Kidney epithelial cell (primary cell): ENCODE measurements at places on chromosomes 3 and 15. TPM values are rescaled to one million over a fixed set of nuclear protein-coding genes. Genes with fewer than 3 reads are reported as not detected.

DNA sequence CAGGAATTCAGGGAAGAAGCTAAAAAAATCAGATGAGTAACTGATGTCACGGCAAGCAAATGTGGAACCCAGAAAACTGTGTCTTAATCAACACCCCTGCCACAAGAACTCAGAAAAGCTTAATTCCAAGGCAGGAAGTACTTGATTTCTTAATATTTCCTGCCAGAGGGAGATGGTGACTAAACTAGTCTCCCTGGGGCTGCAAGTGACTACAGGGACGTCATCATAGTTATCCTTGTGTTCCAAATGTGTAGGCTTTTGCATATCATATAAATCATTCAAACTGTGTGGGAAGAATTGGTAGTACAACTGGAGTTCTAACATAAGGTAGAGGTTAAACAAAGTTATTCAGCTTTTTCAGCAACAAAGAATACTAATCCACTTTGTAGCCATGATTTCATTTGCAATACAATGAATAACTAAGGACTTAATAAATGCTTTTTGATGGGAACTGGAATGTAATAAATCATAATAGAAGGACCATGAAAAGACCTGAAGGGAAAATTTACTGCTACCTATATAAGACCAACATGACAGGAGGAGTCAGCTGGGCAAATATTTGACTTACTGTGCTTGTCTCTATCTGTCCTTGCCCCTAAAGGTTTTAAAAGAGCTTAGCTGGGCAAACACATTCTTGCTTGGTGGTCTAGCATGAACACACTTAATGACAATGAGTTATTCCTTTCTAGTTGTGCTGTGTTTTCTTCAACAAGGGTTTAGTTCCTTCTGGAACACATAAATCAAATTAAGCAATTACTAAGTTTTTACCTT is 76.0 kb upstream of the NECTIN3 start:
- no peak for DNase-seq

DNA sequence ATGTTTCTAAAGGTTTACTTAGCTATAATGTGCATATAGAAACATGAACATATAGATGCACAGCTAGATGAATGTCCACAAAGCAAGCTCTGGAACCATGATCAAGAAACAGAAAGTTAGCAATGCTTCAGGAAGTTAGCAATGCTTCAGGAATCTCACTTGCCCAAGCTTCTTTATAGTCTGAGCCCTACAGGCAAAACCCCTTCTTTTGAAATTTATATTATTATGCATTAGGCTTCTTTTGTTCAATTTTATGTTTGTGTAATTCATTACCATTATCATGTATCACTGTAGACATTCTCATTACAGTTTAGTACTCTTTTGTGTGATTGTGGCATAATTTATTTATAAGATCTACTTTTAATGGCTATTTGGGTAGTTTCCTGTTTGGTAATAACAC is 286.4 kb upstream of the BCHE start:
- peak; percentile 14 for DNase-seq

- no peak for DNase-seq
These were observed 4.8 kb downstream of the MESD start for GRCh38 chr15:80984856-80985255.

GRCh38 chr3:183085634-183086390 is 13.5 kb downstream of the MCCC1 start:
- DNase-seq, result no peak

DNA sequence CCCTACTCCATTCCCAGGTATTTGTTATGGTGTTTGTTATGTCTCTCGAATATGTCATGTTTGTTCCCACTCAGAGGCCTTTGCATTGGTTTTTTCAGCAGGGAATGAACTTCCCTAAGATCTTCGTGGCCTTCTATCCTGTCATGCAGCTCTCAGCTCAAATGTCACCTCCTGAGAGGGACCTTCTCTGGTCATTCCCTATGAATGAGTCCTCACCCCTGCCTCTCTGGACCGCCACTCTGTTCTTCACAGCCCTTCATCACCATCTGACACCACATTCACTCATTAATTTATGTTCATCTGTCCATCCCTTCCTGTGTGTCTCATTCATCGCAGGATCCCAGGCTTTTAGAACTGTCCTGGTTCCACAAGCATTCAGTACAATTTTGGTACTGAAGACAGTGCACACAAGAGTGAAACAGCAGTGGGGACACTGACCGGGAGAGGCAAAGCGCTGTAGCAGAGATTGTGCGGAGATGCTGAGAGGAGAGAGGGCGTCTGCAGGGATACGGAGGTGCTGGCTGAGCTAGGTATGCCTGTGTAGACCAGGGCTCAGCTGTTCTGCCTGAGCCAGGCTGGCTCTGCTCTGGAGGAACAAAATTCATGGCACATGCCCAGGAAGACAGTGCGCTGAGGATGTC is 132.3 kb downstream of the CHCHD6 start:
- no peak for DNase-seq

- DNase-seq, result no peak
These were observed 7.3 kb downstream of the KIF23 start for GRCh38 chr15:69421498-69421897.

DNA sequence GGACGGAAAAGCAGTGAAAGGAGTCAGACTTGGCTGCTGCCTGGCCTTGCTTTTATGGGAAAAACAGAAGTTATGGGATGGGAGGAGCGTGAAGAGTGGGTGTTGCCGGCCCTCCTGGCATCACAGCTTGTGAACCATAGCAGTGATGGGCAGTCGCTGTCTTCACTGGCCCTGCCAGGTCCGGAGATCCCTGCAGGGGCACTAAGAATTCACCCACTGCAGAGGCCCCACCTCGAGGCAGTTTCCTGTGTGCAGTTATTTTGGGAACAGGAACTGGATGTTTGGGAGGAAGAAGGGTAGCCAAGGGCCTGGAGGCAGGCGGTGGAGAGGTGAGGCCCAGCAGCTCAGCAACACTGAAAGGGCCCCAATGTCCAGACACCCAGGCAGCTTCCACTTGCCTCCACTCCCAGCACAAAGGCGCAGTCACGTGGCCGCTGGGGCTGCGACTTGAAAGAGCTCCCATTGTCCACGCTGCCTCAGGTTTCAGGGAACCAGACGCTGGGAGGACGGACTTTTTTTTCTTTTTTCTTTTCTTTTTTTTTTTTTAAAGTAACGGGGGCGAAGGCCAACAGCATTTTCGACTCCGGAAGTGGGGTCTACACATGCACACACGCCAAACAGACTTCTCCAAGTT is 255.6 kb downstream of the ZNF621 start:
- no peak for DNase-seq

DNA sequence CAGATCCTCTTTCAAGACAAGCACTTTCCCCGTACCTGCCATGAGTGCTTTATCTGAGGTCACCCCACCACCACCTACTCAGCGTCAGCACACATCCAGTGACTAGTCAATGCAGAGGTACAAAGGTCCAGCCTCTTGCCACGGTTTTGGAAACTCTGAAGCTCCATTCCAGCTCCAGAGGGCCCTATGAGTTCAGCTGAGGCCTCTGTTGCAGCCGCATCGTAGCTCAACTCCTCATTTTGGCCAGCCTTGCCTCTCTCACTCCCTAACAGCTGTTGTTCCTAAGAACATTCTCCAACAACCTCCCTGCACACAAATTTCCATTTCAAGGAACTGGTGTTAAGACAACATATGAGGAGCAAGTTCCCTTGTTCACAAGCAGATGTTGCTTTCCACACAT is 405.1 kb upstream of the PROK2 start:
- no peak for DNase-seq

- no peak for DNase-seq
These were observed 15.5 kb upstream of the ANXA2 start for GRCh38 chr15:60413231-60413824.

- peak; percentile 91 for DNase-seq
These were observed 46.3 kb downstream of the FOXP1 start for GRCh38 chr3:71537211-71537611.

DNA sequence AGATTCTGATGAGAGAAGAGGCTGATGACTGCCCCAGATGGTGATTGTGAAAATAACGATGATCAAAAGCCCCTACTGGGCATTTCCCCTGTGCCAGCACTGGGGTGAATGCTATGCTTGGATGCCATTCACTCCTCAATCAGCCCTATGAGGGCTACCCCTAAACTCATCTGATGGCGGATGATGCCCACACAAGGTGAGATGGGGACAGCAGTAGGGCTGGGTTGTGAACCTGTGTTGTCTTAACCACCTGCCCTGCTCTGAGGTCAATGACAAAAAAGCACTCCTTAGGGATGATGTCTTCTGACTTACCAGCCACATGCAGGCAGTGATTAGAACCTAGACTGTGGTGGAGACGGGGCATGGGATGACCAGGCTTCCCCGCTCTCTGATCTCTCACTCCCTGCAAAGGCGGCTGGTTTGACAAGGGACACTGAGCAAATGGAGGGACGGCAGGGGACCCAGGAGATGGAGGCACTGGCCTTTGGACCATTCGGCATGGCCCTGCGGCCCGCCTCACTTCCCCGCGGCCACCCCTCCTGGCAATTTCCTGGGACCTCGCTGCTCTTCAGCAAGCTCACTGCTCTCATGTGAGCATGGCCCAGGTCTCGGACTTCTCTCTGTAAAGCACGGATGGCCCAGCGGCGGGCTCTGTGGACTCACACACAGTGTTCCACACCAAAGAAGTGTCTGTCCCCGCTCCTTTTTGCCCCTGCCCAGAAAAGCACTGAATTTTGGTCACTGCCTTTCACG is 251.4 kb upstream of the LYSMD4 start:
- no peak for DNase-seq

DNA sequence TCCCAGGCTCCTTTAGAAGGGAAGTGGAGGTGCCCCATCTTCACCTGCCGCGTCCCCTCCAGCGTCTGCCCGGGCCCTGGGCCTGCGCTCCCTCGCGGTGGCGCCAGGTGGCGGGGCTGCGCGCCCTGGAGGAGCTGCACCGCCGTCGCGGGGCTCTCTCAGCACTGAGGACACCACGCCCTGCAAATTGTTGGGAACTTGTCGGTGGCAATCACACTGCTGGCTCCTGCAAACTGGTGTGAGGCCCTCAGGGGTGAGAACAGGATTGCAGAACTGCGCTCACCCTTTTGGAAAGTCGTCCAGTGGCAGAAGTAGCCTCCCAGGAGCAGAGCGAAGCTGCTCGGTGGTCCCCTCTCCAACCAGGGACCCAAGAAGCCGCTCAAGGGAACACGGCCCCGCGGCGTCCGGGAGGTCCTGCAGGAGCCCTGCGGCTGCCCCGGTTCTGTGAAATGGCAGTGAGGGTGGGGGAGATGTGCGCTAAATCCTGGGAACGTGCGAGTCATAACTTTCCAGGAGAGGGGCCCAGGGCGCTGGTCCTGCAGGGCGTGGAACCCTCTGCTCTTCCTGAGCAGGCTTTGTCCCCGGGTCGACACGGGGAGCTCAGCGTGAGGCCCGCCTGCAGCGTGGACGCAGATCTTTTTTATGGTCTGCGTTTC is 995 bp upstream of the LRRK1 start:
- DNase-seq, result no peak

DNA sequence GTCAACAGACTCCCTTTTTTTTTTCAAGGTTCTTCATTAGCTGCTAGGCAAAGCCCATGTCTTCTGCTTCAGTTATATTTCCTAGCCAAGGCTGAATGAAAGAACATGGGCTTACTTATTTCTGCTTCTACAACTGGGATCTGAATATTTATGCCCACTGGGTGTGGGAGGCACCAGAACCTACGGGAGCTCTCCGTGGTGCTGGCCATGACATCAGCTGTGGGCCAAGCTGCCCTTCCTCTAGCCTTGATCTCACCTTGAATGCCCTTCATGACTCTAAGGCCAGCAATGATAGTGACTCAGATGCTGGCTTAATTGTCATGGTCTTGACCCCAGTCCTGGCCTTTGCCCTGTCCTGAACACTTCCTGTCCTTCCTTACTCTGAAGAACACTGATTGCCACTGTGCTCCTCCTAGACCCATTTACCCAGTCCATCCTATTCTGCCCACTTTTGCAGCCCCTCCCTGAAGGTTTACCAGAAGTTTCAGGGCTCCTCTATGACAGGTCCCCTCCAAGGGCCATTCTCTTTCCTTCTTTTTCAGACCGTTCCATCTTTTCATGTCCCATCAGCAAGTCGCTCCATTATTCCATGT is 32.8 kb upstream of the PRR20G start:
- no peak for DNase-seq

DNA sequence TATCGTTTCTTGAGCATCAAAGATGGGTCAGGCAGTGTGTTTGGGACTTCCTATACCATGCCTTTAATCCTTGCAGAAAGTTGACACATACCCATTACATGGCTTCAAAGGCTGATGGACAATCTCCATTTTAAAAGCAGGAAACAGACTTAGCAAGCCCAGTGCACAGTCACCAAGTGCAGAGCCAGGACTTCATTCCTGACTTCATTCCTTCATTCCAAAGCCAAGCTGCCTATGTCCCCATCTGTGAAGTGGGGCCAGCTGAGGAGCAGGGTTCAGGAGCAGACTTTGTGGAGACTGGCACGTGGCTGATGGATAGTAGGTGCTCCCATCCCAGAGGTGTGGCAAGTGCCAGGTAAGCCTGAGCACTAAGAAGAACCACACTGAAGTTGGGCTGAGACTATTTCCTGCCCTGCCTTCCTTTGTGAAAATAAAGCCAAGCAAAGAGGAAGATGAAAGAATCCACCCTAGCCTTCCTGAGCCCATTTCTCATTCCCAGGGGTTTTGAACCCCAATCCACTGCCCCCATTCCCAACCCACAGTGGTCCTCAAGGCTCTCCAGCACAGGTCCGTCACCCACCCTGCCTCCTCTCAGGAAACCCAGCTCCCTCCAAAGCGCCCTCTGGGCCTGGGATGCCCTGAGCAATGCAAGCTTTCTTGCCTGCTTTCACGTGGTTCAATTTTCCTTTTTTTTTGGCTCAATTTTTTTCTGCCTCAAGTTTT is 1.8 kb downstream of the CX3CR1 start:
- DNase-seq, result no peak

DNA sequence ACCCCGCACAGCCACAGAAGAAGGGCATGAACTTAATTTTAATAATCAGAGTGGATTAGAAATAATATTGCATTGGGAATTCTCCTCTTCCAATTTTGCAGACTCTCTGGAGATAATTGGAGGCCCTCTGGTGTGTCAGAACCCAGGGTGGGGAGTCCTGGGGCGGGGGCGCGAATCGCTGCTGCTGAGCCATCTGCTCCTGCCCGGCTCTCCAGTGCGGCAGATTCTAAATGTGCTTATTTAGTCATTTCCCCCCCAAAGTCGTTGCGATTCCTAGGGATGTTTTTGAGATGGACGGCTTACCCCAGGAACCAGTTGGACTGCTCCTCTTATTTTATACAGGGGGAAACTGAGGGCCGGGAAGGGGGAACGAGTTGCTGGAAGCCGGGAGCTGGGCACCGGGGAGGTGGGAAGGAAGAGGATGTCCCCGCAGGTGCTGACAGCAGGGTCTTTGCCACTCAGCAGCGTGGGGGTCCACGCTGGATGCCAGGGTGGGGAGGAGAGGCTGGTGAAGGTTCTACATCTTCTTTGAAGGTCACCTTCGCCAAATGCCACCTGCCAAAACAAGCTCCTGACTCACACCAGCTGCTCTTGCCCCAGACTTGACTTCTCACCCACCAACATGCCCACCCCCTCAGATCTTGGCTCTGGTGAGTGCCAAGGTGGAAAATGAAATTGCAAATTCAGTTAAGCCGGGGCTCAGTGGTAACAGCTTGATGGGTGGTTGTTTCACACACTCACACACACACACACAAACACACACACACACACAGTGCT is 91.3 kb upstream of the PRR23E start:
- DNase-seq, result no peak

ADGRG7 gene
- not detected in 2 replicates for total RNA-seq

SERF2 gene
- 582 and 942 TPM in 2 replicates for total RNA-seq

MCF2L2 gene
- total RNA-seq, result 0.84 and 1.9 TPM in 2 replicates

PLCB2 gene
- total RNA-seq, result 0.68 and 1.5 TPM in 2 replicates

WNT5A gene
- 10.7 and 16.4 TPM in 2 replicates for total RNA-seq

FBLN2 gene
- 6.7 and 6.9 TPM in 2 replicates for total RNA-seq

TNNC1 gene
- total RNA-seq, result 1.4 and 5.7 TPM in 2 replicates

SAMD7 gene
- total RNA-seq, result not detected in 2 replicates

ERICH6 gene
- total RNA-seq, result 0.07 TPM in 1 of 2 replicates, not detected in the other

CHRFAM7A gene
- 1.1 and 8.5 TPM in 2 replicates for total RNA-seq

ZNF501 gene
- total RNA-seq, result 6.3 and 6.9 TPM in 2 replicates

COL6A5 gene
- not detected in 2 replicates for total RNA-seq
